ENCODE measurements at places on chromosomes 2 and 18.

- no peak for DNase-seq
Measured at GRCh38 chr2:201880993-201881611, 74.8 kb downstream of the CDK15 start.

DNA sequence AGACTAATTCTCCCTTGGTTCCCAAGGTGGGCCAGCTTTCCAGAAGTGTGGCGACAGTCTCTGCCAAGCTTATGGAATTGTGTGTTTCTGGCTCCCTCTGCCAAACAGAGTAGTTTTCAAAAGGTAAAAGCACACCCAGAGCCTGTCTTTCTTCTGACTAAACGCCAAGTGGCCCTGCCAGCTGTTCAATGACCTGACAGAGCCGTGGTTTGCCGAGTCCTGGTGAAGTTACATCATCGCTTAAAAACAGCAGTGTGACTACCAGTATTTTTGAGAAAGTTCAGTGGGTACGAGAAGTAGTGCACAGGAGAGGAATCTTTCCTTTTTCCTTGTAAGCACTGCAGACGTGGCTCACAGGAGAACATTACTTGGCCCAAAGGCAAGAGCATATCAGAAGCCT lies 1.9 kb downstream of the PER2 start:
- no peak for DNase-seq

DNA sequence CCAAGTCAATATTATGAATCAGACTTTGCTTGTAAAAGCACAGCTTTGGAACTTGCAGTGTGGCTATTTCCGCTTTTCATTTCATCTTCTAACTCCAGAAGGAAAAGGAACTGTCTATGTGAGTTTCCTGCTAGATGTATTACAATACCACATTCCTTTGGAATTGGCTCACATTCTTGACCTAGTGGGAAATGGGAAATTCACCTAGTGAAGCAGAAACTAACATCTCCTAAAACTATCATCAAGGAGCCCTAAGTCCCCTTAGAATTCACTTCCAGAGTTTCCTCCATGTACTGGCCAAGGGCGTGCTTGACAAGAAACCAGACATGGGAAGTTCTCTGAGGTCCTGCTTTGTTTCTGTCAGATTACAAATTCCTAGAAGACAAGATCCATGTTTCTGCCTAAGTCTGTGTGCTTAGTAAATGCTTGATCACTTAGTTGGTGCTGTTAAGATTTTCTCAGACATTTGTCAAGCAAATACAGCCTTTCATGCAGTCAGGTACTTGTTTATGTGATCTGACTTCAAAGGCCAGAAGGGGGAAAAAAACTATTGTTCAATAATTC lies 275.7 kb upstream of the FN1 start:
- no peak for DNase-seq

GRCh38 chr18:3747176-3747973 lies 297.4 kb downstream of the TGIF1 start:
- DNase-seq, result no peak

DNA sequence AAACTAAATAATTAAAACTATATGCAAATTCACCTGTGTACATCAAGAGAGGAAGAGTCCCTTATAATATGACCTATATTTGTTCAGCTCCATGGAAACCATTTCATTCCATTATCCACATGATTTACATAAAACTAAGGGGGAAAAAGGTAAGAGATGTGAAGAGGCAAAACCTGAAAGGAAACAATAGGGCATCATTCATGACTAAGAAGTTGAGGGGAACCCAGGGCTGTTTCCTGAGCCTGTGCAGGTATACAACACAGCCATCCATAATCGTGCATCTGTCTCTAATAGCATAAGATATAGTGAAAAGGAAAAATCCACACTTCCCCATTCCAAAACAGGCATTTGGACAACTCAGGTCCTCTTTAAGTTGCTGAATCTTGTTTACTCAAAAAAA lies 151.3 kb downstream of the NR4A2 start:
- no peak for DNase-seq

DNA sequence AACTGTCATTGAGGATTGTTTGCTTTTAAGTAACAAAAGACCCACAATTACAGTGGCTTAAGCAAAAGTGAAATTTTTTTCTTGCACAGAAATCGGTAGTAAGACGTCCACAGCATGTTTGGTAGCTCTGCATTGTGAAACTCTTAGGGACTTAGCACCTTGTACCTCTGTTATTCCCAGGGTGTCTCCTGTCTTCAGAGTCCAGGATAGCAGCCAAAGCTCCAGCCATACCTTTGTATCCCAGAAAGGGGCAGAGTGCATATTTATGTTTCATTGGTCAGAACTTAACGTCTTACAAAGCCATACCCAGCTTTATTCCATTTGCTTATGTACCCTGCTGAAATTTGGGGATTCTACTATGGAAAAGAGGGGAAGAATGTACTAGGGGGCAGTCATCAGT lies 32.8 kb downstream of the RMND5A start:
- DNase-seq, result no peak

DNA sequence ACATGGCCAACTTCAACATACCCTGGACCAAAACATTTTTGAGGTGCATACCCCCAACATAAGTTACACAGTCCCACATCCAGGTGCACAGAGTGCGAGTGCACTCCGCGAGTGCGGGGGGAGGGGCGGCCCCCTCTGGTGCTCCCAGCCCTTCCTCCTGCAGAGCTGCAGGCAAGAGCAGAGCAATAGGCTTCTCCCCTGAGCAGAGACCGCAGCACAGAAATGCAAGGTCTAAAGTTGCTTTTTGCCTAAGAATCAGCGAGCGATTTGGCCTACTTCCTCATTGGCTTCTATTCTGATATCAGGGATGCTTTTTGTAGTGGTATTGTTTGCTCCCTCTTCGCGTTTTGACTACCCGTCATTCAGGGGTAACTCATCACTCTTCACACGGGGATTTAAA lies 40.6 kb downstream of the BOLA3 start:
- DNase-seq, result no peak

- DNase-seq, result no peak
Measured at GRCh38 chr2:23483791-23484190, 98.8 kb downstream of the KLHL29 start.

DNA sequence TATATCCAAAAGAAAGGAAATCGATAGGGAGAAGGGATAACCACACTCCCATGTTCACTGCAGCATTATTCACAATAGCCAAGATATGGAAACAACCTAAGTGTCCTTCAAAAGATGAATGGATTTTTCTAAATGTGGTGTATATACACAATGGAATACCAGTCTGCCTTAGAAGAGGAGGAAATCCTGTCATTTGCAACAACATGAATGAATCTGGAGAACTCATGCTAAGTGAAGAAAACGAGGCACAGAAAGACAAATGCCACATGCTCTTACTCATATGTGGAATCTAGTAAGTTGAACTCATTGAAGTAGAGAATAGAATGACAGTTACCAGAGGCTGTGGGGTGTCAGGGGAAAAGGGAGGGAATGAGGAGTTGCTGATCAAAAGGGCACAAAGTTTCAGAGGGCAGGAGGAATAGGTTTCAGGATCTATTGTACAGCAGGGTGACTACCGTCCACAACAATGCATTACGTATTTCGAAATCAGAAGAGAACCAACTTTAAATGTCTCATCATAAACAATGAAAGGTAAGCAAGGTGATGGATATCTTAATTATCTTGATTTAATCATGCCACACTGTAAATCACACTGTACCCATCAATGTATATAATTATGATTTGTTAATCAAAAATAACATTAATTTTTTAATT lies 46.1 kb downstream of the SIGLEC15 start:
- no peak for DNase-seq

- DNase-seq, result no peak
Measured at GRCh38 chr2:64692401-64692800, 38.7 kb upstream of the SERTAD2 start.

- no peak for DNase-seq
Measured at GRCh38 chr2:97706708-97707345, 6.5 kb upstream of the ZAP70 start.

GRCh38 chr2:120323214-120323613 lies 22.7 kb upstream of the INHBB start:
- no peak for DNase-seq

GRCh38 chr18:70046796-70047195 lies 99.1 kb upstream of the CD226 start:
- DNase-seq, result no peak

GRCh38 chr2:237702441-237703391 lies 75.3 kb downstream of the LRRFIP1 start:
- DNase-seq, result no peak

DNA sequence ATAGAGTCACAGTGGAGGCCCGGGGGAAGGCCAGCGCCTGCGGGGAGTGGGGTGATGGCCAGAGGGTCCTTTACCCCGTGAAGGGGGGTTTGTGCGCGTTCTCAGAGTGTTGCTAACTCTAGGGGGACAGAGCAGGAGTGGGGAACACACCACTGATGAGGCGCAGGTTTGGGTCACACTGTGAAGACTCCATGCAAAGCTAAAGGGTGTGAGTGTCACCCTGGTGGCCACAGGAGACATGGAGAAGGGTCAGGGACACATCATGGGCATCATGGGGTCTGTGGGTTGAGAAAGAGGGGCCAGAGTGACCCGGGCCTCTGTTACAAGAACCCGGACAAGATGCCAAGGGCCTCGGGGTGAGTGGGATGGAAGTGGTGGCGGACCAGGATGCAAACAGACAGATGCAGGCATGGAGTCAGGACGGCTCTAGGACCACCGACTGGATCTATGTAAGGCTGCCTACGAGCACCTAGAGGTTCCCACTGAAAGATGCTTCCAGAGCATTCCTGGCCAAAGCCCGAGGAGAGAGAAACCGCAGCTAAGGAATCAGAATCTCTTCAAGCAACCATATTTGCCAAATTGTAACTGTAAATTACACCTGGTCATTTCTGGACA lies 84.3 kb downstream of the PXDN start:
- no peak for DNase-seq

GRCh38 chr2:102514061-102514785 lies 41.2 kb downstream of the SLC9A4 start:
- no peak for DNase-seq

DNA sequence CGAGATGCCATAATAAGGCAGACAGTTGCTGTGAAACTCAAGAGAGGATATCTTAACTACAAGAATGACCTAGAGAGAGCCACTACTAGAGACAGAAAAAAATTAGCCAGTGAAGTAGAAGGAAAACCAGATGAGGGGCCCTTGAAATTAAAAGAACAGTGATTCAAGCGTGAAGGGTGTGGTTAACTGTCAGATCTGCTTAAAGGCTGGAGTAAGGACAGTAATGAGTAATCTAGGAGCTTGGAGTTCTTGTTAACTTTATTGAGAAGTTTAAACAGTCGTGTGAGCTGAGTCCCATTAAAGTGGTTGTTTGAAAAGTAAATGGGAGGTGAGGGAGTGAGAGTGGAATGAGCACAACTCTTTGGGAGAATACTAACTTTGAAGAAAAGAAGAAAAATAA lies 21.3 kb downstream of the PIGN start:
- no peak for DNase-seq

- DNase-seq, result no peak
Measured at GRCh38 chr2:38386377-38386776, 9.3 kb upstream of the ATL2 start.

Measured in renal pelvis (tissue), 12 donors.